ENCODE measurements at places on chromosomes 6 and 20.

DNA sequence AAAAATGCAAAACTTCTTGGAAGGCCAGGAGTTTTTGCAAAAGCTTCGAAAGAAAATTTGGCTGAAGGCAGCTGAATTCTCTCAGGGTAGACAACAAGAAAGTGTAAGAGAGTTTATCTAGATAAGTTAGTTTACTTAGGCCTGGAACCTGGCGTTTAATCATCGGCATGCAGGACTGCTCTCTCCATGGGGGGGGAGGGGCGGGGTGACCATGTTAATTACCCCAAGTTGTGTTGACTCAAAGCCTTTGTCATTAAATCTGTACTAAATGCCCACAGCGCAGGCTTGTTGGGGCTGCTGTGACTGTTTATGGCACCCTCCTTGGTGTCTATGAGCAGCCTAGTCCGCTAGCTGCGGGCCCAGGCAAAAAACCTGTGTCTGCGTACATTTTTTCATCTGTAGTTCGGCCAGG, 20.1 kb upstream of the ZNF451 start:
- no peak for DNase-seq

DNA sequence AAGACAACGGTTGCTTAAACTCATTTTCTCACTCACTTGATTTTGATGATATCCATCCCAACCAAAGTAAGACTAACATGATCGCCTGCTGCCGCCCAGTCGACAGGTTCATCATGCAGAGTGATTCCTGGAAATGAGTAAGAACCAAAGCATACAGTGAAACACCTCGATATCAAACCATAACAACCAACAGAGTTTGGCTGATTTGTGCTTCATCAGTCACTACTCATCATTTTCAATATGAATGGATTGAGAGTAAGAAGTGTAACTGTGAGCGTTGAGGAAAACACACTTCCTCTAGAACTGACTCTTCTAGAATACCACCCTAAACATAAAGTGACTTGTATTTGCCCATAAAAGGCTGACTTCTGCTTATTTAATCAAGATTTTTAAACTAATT, 29.2 kb upstream of the ALDH8A1 start:
- no peak for DNase-seq

DNA sequence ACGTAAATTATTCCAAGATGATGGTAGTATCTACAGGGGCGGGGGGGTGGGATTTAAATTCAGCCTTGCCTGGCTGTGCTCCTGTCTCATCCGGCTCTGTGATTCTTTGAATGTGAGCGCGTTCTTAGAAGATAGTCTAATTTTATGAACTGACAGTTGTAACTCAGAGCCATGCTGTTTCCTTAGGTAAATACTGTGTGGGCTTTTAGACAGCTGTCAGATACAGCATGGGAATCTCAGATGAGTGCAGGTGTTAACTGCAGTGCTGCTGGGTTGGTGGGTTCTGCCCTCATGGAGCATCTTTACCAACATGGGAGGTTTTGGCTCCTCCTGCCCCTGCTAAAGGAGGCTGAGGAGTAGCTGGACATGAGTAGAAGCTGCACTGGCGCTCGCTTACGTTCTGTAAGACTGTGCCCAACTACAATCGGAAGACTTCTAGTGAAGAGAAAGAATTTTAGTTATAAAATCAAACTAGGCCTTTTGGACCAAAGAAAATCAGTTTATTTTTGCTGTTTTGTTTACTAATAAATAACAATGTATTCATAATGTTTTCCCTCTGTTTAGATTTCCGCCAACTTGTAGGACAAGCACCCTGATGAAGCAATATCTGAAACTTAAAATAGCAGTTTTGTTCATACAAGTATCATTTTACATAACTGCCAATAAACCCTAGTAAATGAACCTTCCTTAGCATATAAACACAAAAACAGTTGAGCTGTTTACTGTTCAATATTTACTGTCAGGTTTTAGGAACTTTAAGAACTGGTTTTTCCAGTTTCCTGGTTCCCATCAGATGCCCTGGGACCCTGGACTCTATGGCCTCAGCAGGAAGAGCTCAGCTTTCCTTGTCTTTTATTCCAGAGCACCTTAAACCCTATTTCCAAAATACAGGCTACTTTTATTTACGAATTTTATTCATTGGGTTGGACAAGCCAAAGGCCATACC, 66.1 kb downstream of the FAM120B start:
- no peak for DNase-seq

- no peak for DNase-seq
Observed at GRCh38 chr6:7721649-7722048, 4.2 kb upstream of the BMP6 start.

DNA sequence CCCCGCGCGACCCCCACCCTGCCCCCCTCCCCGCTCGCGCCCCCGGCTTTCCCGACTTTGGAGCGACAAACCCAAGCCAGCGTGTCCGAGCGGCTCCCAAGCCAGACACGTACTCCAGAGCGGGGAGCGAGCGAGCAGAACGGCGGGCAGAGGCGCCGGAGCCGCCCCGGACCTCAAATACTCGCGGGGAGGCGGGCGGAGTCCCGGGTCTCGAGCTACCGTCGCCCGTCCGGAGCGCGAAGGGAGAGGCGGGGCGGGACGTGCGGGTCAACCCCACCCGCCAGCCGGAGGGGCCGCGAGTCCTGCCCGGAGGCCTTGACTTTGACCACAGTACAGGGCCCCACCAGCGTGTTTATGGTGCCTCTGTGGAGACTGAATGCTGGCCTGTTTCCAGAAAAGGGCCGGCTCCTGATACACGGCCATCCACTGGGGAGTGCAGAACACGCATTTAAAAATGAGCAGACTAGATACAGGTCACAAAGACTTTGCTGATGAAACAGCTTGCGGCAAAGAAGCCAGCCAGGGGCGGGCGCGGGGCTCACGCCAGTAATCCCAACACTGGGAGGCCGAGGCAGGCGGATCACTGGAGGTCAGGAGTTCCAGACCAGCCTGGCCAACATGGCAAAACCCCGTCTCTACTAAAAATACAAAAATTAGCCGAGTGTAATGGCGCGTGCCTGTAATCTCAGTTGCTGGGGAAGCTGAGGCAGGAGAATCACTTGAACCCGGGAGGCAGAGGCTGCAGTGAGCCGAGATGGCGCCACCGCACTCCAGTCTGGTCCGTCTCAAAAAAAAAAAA, at the start of gene SERPINB6:
TSS of gene SERPINB6 (minus strand) at position 148 of the 799 bp plus-strand sequence. CDS start 12,235 bp downstream, outside the sequence.
- DNase-seq, result peak; percentile 62

DNA sequence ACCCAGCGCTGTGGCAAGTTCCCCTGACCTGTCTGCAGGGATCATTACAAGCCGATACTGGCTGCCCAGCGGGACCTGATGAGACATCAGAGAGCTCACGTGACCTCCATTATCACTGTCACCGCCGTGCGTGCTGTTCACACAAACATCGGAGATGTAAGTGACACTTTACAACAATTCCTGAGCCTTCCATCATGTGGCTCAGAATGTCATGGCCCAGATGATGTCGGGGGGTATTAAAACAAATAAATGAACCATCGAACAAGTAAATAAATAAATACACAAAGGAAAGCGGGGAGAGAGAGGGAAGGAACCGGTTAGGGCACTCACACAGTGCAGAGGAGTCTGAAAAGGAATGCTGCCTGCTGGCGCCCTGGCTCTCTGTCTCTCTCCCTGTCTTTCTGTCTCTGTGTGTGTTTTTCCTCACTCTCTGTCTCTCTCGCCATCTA, 195.1 kb downstream of the BMP7 start:
- DNase-seq, result no peak

DNA sequence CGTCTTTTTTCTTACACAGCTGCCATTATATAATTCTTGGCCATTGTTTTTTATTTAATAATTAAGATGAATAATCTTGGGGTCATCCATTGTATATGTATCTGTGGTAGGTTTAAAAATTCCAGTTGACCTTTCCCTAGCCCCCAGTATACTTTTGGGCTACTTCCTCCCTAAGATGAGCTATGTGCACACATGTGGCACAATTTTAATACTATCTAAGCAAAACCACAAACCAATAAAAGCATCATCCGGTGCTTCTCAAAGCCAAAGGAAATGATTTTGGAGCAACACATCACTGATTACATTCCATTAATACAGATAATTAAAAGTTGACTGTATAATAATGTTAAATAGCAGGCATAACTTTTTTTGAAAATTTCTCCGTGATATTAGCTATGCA, 161.2 kb downstream of the ATXN1 start:
- DNase-seq, result no peak

DNA sequence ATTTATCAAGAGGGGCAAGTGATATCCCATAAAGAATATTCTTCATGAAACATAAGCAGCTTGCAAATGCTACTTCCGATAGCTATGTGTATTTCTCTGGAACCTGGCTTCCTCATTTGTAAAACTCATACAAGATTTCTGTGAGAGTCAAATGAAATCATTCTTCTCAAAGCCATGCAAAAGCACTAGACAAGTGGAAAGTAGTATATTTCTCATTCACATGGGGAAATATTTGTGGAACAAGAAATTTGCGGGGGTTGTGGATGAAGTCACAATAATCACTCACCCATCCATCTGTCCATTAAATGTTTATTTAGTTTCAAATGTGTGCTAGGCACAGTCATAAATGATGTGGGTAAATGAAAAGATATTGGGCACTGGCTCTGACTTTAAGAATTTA, 150.5 kb downstream of the IPCEF1 start:
- DNase-seq, result no peak

GRCh38 chr20:17845701-17846475, 122.7 kb downstream of the SNX5 start:
- no peak for DNase-seq

GRCh38 chr6:148831531-148831930, 84.7 kb downstream of the UST start:
- no peak for DNase-seq

DNA sequence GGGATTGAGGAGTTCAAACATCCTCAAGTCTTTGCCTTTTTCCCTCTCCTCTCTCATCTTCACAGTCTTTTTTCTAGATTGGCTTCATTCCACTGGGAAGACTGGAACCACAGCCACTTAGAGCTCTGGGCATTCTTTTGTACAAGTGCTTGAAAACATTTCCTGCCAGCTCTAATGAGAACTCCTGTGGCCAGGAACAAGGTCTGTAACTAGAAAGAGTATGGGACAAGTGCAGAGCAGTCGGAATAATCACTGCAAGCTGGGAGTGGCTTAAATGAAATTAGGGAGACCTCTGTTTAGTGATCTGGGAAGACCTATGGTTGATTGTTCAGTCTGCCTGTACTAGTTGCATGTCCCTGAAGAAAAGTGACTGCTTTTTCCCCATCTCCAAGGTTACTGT, 41.0 kb upstream of the SMIM8 start:
- DNase-seq, result no peak

DNA sequence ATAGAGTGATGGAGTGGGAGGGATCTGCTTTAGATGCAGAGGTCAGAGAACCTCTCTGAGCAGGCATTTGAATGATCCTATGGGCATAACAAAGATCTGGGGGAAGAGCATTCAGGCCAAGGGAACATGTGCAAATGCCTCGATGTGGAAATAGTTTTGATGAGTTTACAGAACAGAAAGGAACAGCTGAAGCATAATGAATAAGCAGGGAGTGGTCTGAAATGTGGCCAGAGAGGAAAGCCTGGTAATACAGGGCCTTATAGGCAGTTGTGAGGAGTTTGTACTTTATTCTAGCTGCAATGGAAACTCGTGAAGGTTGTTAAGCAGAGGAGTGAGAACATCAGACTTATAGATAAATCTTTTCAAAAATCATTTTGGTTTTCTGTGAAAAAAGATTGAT, 33.0 kb upstream of the ME1 start:
- no peak for DNase-seq

DNA sequence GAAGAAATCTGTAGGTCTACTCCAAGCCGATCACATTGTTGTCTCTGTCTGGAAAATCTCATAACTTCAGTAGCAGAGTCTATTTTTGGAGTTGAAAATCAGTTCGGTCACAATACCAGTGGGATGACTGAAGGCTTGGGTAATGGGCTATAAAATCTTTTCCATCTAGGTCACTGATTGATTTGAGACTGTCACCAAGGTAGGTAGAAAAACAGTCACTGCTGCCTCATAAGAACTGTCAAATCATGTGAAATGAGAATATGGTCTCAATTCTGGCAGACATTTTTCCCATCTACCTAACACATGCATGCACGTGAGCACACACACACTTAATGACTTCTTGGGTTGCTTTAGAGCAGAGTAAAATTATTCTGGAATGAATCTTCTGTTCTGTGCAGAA, 1162.8 kb upstream of the CITED2 start:
- DNase-seq, result no peak

- no peak for DNase-seq
Observed at GRCh38 chr20:25529295-25529951, 55.9 kb downstream of the NINL start.

GRCh38 chr20:34040300-34040995, 46.7 kb downstream of the RALY start:
- DNase-seq, result no peak

GRCh38 chr20:7959484-7959883, 19.2 kb upstream of the HAO1 start:
- DNase-seq, result no peak

DNA sequence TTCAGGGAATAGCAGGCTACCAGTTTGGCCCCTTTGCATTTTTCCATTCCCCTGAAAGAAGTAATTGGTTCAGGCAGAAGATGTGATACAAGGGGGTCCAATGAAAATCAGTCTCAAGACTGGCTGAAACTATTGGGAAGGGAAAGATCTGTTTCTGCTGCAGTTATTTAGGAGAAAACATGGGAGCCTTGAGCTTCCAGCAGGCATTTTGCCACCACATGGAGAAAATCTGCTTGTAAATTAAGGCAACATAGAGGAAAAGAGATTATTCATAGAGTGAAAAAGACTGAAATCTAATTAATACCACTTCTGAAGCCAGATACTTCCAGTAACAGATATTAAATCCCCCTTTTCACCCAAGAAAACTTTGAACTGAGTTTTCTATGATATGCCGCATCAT, 44.2 kb upstream of the SNAP25 start:
- DNase-seq, result no peak

- no peak for DNase-seq
Observed at GRCh38 chr6:159995405-159995804, 26.5 kb downstream of the IGF2R start.

- no peak for DNase-seq
Observed at GRCh38 chr20:6976106-6976900, 208.8 kb downstream of the BMP2 start.

DNA sequence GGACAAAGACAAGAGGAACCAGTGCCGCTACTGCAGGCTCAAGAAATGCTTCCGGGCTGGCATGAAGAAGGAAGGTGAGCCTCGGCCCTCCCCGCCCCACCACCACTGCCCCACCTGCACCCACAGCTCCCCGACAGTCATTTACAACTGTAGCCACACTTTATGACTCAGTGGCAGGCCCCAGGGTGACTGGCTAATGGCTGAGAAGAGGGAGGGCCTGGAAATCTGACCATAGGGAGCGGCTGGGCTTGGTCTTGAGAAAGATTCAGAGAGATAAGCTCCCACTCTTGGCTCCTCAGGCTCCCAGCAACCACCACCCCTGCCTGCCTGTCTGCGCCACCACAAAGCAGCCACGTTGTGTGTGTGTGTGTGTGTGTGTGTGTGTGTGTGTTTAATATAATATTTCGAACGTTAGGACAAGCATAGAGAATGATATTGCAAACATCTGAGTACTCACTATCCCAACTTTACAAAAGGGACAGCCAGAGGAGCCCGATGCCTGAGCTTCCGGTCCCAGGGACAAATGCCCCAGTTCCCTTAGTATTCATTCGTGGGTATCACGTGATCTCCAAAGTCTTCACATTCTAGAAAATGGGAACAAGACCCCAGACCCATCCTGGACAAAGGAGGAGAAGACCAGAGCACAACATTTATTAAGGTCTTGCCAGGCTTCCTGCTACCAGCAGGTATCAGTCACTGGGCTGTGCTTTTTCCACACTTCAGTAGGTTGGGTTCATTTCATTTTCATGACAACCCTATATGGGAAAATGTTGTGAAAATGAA, 52.1 kb downstream of the HNF4A start:
- DNase-seq, result no peak
